MG63 (cell line): ENCODE measurements at places on chromosomes 1 and 21.
A peak's percentile ranks its signal among the peaks of the same experiment; 100 is the strongest.

DNA sequence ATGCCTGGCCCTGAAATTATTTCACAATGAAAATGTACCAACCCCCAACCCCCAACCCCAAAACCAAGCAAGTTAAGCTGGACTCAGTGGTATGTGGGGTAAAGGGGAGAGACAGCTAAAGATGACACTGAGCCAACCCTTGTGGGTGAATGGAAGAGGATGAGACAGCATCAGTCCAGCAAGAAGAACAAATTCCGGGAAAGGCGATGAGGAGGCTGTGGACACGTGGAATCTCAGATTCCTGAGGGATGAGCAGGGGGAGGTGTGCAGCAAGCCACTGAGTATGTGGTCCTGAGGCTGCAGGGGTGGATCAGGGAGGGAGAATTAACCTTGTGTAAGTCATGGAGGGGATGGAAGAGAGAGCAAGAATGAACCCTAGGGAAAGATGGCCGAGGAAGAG lies 14.4 kb upstream of the ZNF362 start:
- no peak for DNase-seq

DNA sequence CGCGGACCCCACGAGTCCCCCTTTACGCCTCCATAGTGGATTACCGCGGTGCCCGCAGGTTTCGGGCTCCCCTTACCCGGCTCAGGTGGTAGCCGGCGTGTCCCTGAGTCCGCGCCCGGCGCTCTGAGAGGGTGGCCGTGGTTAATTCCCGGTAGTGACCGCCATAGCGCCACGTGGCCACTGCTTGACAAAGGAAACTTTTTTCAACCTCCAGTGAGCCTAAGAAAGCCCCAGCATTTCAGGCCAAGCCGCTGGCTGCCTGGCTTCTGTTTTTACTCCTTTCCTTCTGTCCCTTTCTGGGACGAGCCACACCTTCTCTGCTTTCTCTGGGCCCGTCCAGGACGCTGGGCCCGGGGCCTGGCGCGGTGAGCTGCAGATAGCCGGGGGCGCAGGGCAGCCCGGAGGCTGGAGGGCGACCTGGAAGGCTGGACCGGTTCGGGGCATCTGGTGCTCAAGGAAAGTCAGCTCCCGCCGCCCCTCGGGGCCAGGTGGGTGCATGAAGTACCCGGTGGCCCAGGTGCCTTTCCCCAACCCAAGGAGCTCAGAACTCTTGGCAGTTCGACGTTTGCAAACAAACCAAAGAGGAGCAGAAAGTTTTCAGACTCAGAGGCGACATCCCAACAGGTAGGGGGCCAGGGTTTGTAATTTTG lies 540 bp upstream of the C1orf198 start:
- peak; percentile 52 for DNase-seq

GRCh38 chr1:33175865-33176264 lies 6.0 kb downstream of the TRIM62 start:
- no peak for DNase-seq

DNA sequence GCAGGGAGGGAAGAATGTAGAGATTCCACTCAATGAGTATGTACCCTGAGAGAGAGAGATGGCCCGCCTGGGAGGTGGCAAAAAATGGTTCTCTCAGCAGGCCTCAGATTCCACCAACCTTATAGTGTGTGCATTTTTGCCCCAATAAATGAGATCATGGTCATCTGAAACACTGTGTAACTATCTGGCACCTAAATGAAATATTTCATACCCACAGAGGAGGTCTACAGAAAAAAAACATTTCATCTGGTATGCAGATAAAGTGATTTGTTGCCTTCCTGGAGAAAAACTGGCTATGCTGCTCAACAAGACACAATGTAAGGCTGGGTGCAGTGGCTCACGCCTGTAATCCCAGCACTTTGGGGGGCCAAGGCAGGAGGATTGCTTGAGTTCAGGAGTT lies 4.9 kb downstream of the TMCO2 start:
- no peak for DNase-seq

- peak; percentile 37 for DNase-seq
These were observed 13.0 kb upstream of the UQCRHL start for GRCh38 chr1:15820478-15820877.

- no peak for DNase-seq
These were observed 402 bp downstream of the C21orf58 start for GRCh38 chr21:46323227-46323709.

GRCh38 chr1:62377043-62377562 lies 57.9 kb upstream of the KANK4 start:
- no peak for DNase-seq

- DNase-seq, result no peak
These were observed 265.0 kb downstream of the NPHP4 start for GRCh38 chr1:5727191-5727590.

DNA sequence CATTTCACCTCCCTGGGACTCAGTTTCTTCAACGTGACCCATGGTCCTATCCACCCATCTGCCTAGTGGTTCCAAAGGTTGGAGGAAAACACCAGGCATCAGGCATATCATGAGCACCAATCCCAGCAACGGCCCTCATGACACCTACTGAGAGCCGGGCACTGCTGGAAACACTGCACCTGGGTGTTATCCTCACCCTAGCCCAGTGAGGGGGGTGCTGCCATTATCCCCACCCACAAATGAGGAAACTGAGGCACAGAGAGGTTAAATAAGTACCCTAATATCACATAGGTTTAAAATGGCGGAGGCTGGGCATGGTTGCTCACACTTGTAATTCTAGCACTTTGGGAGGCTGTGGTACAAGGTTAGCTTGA lies 206.9 kb downstream of the MATN1 start:
- DNase-seq, result no peak

DNA sequence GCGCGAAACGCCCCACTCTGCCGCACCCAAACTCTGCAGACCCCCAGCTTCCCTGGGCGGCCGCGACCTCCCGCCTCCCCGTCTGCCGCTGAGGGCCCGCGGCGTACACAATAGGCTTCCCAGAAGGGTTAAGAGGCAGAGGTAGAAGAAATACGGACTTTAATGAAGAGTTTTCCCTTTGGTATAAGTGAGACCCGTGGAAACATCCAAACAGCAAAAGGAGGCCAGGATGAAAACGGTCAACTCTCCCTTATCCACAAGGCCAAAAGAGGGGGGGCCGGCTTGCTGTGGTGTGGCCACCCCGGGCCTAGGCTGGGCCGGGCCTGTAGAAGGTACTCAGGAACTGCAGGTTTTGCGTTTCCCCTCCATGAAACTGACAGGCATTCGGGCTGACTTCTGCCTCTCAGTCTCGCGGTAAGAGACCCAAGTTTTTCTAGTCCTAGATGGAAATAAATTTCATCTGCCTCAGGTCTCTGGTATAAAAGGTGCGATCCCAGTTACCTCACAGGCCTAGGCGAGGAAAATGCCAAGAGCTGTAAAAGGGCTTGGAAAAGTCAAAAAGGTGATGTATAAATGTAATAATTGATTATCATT lies 671 bp upstream of the PYGO2 start:
- DNase-seq, result peak; percentile 59

DNA sequence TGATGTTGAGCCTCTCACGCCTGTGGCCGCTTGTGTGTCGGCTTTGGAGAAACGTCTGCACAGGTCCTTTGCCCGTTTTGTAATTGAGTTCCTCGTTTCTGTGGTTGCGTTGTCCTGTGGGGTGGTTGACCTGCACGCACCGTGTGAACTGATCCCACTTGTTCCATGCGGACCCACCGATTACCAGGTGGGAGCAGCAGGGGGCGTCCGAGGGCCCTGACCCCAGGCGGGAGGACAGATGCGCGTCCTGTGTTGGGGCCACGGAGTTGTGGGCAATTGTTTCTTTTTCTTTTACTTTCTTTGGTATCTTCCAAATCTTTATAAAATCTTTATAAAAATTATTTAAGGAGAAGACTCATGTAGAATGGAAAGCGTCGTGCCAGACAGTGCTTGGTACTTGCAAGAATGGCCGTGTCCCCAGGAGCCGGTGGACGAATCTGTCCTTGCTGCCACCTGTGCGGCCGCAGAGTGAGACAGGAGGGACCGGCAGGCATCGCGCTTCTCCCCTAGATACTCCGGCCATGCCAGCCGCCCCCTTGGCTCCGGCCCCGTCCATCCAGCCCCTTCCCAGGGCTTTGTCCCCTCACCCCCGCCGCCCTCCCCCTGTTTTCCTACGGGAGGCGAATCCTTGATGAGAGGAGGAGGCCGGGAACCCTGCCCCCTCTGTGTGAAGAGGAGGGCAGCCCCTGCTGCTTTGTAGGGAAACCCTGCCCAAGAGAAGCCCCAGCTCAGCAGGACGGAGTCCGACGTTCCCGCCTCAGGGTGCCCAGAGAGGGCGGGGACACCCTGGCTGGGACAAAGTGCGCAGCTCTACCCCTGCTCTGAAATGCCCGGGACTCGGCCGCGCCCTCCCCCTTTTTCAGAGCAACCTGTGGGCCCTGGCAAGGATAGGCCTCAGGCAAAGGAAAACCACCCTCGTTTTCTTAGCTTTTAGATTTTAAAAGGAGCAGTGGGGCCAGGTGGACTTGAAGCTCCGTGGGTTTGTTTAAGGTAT lies 41.7 kb downstream of the PRKCZ start:
- peak; percentile 18 for DNase-seq

DNA sequence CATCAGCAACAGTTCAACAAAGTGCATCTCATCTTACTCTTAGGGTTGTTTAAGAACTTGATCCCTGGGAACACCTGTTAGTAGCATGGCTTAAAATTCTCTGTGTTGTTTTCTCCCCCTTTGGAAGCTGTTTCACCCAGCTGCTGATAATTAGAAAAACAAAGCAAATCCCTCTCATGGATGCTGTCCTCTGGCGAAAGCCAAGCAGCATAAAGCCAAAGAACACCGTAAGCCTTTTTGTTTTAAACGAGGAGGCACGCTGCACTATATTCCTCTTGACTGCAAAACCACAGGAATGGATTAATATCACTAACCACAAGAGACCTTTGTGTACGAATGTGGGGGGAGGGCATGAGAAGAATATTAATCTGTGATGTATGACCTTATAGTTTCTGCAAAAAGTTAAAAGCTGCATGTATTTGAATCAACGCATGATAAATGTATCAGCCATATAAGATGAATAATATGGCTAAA lies 923.2 kb downstream of the LTN1 start:
- DNase-seq, result peak; percentile 5
